ENCODE measurements at places on chromosomes 1 and 21.

DNA sequence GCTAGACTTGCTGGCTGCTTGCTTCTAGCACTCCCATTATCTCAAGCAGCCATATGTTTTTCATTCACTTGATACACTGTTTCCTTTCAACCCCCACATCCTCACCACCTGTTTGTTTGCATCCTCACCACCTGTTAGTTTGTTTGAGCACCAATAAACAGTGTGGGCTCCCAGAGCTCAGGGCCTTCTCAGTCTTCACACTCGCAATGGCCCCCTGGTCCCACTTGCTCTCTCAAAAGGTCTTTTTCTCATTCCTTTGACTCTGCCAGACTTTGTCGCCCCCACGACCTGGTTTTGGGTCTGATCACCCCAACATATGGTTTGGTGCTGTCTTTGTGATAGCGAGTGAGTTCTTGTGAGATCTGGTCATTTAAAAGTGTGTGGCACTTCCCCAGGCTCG is 6.2 kb upstream of the PADI4 start:
- DNase-seq: no peak

GRCh38 chr1:235404190-235404589 is 37.0 kb downstream of the TBCE start:
- DNase-seq: no peak

GRCh38 chr1:197210426-197210825 is 57.6 kb upstream of the CRB1 start:
- DNase-seq: no peak

DNA sequence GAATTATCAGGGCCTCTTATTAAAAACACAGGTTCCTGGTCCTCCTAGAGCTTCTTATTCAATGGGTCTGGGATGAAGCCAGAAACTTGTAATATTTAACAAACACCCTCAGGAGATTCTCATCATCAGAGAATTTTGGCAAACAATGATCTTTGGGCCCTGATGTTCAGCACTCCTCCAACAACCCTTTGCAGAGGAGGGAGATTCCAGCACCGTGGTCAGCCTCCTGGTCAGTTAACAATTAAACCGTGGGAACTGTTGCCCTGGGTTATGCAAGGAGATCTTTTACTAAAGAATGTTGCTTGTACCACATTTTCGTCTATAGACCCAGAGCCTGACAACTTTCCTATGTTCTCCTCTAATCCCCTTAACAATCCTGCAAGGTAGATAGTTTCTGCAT is 294.4 kb downstream of the PLPP3 start:
- DNase-seq: no peak

- DNase-seq: no peak
Measured at GRCh38 chr21:26637201-26637745, 64.2 kb upstream of the CYYR1 start.

GRCh38 chr1:37020653-37021277 is 13.6 kb downstream of the GRIK3 start:
- no peak for DNase-seq

Data from left colon (tissue), 2 donors.